Effector memory CD4-positive, alpha-beta T cell (primary cell): ENCODE measurements at places on chromosomes 2 and 18.

DNA sequence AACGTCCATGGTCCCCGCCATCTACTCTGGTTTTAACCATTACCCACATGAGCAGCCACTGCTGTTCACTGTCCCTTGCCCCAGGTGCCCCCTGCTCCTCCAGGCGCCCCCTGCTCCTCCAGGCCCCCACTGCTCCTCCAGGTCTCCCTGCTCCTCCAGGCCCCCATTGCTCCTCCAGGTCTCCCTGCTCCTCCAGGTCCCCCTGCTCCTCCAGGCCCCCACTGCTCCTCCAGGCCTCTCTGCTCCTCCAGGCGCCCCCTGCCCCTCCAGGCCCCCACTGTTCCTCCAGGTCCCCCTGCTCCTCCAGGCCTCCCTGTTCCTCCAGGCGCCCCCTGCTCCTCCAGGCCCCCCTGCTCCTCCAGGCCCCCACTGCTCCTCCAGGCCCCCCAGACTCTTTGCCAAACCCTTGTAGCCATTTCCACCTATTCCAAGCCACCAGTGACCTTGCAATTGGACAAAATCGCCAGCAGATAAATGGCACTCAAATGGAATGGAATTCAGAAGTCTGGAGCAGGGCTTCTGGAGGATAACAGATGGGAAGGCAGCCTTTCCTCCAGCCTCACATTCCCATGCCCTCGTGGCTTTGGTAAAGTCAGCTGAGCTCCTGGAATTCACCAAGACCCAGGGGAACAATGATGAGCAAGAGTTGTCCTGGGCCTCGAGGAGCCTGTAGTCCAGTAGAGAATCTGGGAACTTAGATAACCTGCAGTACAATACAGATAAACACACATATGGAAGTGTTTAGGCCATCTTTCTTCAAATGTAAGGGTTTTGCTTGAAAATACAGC lies 13.3 kb upstream of the RPL31 start:
- no peak for DNase-seq

DNA sequence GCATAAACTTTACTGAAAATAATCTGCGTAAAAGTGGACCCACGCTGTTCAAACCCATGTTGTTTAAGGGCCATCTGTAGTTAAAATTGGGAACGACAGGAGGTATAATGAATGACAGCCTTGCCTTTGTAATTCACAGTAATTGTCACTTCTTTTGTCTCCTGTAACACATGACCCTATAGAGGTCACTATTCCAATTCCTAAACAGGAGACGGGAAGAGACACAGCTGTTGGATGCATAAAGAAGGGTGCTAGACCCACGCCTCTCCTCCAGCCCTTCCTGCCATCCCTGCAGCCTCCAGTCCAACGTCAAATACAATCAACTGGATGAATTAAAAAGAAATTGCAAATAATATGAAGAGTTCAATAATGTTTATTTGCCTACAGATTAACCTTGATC lies 63.1 kb upstream of the NFATC1 start:
- no peak for DNase-seq

- DNase-seq, result no peak
Observed at GRCh38 chr2:94995553-94996304, 29.8 kb upstream of the MAL start.

GRCh38 chr2:147003081-147003480 lies 841.7 kb upstream of the ACVR2A start:
- DNase-seq, result no peak

DNA sequence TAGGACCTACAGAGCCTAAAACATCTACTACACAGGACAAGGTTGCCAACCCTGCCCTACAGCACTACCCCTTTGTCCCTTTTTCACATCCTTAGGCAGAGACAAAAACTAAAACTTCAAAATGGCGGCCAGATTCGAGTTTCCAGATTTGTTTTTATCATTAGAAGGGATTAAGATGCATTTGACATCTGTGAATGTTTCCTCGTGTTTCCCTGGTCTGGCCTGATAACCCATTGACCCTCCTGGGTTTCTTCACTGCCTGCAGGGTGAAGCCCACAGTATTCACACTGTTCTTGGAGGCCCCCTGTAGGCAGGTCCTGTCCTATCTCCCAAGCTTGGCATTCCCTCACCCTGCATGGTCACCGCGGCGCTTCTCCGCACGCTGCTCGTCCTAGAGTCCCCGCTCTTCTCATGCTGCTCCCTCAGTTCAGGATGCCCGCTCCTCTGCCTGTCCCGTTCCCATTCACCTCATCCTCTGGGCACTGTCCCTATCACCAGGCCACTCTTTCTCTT lies 67.6 kb downstream of the TPGS2 start:
- no peak for DNase-seq

- no peak for DNase-seq
Observed at GRCh38 chr2:231987124-231987727, 25.7 kb downstream of the DIS3L2 start.

DNA sequence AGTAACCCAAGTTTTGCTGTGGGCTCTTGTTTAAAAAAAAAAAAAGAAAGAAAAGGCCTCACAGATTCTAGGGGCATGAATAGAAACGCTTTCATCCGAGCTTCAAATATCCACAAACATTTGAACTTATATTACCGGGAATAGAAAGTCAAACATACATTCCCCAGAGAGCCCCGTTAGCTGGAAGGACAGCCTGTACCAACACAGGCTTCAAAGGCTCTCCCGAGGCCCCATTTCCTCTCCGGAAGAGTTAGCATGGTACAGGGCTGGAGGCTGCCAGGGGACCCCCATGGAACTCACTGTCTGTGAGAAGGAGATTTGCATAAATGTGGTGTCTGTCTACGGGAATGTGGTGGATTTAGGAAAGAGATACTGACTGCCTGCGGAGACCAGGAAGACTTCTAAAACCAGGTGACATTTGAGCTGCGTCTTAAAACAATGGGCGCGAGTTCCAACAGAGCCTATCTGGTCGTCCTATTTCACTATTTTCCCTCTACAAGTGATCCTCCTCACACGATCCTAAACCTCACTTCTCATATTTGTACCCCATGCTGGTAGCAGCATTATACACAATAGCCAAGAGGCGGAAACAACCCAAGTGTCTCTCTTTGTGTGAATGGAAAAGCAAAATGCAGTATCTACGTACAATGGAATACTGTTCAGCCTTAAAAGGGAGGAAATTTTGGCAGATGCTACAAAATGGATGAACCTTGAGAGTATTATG lies 820 bp upstream of the MATN3 start:
- DNase-seq, result no peak
